ENCODE measurements at places on chromosomes 11 and 22.

DNA sequence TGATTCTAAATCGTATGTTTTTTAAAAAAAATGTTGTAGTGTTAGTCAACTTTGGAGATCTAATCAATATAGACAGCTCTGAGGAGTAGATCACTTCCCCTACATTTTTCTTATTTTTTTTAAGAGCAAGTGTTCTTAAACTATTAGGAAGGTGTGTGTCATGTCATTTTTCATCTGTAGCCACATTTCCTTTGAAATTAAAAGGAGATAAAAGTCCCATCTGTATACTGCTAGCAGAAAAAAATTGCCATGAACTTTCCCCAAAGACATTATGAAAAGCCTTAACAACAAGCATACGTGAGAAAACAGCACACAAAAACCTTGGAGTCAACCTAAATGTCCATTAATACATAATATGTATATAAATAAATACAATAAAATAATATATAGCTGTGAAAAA is 286.6 kb downstream of the ETS1 start:
- DNase-seq, result no peak

- DNase-seq, result no peak
Observed at GRCh38 chr11:134283461-134284230, 7.5 kb downstream of the GLB1L3 start.

- no peak for DNase-seq
Observed at GRCh38 chr11:11978792-11979487, 29.5 kb downstream of the DKK3 start.

DNA sequence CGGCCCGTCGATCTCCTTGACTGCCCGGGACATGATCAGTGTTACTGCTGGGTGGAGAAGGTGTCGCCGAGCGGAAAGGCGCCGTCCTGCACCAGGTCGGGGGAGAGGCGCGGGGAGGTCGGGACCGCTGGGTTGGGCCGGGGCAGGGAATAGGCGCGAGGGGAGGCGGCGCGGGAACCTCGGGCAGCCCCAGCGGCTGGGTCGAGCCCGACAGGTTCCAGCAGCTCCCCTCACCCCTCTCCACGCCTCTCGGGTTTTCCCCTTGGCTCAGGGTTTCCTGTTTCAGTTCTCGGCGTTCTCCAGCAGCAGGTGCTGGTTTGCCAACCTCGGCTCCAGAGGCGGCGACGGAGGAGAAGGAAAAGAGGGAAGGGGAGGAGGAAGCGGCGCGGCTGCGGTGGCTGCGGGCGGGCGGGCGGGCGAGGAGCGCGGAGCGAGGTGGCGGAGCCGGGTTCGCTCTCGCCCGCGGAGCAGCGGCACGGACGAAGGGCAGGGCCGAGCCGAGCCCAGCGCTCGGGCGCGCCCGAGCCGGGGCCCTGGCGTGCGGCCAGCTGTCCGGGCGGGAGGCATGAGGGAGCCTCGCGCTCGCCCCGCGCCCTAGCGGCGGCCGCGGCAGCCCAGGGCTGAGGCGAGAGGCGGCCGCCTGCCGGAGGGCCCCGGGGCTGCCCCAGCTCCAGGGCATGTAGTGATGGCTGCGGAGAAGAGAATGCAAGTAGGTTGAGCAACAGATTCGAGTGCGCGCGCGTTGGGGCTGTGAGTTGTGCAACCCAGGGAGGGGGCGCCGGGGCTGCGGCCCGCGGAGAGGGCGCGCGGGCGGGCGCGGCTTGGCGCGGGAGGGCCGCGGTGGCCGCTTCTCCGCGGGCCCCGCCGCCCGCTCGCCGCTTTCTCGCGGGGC is at the start of gene ZC3H12C:
Gene ZC3H12C, plus strand, starts transcription at position 878 of the 892 bp plus-strand sequence. CDS start 20 bp downstream, outside the sequence.
- DNase-seq, result no peak

- no peak for DNase-seq
Observed at GRCh38 chr11:109978895-109979294, 114.3 kb upstream of the ZC3H12C start.

DNA sequence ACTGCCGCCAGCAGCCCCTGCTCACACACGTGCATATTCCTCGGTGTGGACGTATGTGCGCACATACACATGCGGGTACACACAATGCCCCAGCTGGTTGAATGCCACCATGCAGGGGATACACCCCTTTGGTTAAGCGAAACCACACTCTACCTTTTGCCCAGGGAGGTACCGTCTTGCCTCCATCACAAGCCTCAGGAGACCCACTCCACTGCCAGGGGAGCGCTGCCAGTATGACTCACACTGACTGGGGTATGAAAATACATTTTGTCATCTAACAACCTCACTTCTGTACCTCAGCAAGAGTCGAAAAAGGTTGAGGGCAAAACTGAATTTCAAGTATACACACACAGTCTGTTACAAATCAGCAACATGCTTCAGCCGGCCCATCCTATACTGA is 39.4 kb downstream of the TMEM45B start:
- no peak for DNase-seq

DNA sequence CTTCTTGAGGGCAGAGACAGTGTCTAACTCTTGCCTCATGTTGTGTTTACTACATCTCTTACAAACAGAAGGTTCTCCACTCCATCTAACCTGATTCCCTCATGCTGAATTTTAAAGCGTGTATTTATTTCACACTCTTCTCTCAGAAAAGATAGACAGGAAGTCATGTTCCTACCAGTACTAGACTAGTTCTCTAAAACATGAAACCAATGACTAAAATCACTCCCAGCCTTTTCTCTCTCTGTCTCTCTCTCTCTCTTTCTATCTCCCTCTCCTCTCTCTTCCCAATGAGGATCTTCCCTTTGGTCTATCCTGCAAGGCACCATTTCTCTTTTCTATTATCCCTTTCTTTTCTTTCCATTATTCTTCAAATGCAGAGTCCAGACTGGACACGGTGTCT is 391.9 kb upstream of the CADM1 start:
- no peak for DNase-seq

DNA sequence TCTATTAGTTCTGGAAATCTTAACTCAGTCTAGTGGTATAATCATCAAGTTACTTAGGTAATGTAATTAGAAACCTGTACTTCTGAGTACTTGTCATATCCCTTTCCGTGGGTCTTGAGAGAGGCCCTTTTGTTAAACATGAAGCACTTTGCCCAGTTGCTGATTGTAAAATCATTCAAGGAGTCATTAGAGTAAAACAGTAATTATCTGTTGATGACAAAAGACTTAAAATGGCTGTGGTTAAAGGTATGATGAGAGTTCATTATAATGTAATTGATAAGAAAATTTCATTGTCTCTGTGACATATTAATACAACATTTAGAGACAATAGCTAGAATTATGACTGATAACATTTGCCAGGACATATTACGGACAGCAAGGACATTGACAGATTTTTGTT is 34.3 kb downstream of the PRR5L start:
- DNase-seq, result no peak

- no peak for DNase-seq
Observed at GRCh38 chr11:14117632-14118031, 155.1 kb downstream of the SPON1 start.

DNA sequence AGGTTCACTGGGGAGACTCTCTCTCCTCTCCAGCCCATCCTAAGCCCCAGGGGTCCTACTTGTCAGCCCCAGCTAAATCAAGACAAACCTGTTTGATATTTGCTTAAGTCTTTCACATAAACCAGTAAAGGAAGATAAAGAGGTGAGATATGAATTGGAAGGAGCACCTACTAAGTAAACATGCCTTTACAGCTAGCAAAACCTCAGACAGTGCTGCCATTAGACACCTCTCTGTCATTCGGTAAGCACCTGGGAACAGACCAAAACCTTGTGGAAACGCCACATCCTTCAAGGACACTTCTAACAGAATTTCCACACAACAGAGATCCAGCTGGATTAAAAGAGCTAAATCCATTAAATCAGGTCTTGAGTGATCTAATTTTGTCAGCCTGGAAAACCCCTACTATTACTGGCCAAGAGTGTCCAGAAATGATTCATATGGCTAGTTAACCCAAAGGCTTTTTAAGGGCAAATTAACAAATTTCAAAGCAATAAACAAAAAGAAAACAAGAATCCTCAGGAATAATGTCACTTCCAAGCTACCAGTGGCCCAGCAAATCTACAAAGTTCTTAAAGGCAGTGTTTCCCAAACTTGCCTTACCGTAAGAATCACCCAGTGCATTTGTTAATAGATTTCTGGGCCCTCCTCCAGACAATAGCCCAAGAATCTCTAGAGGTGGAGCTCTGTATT is 2.4 kb downstream of the VPS37C start:
- DNase-seq, result no peak

- no peak for DNase-seq
Observed at GRCh38 chr22:38631724-38632123, 24.5 kb downstream of the FAM227A start.

DNA sequence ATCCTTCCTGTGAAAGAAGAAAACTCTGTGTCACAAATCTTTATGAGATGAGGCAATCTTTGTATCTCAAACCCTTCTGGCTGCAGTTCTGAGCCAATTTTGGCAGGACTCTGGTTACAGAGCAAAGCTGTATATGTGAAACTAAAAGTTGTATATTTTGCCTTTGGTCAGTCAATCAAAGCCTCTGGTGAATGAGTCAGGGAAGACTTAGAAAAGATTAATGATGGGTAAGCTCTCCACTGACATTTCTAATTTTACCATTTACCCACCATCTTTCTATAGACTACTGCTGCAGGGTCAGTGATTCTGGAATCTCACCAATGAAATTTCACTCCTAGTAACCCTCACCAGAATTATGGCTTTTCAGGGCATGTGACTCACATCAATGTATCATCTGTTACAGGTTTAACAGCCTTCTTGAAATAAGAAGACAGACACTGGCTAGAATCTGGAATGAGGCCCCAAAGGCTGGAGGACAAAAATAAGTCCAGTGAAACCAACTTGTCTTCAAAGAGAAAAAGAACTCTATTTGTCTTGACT is 43.3 kb downstream of the USP35 start:
- DNase-seq, result no peak

DNA sequence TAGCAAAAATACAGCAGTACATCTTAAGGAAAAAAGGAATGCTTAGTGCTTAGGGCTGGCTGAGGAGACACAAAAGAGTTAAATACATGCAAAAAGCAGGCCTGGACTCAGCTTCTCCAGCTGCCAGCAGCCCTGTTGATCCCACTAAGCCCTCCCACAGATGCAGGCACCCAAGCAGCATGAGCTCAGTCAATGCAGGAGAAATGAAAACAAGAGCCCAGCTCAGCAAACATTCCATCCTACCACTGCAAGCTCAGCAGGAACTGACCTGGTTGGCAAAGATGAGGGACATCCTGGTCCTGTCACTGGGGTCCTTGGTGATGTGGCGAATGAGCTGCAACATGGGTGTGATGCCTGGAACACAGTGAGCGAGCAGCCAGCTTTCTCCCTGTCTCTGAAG is 5.8 kb downstream of the CYB5R2 start:
- DNase-seq, result no peak

GRCh38 chr11:73520353-73521061 is 77.4 kb downstream of the FAM168A start:
- no peak for DNase-seq

GRCh38 chr11:99277281-99277680 is 256.5 kb downstream of the CNTN5 start:
- no peak for DNase-seq

DNA sequence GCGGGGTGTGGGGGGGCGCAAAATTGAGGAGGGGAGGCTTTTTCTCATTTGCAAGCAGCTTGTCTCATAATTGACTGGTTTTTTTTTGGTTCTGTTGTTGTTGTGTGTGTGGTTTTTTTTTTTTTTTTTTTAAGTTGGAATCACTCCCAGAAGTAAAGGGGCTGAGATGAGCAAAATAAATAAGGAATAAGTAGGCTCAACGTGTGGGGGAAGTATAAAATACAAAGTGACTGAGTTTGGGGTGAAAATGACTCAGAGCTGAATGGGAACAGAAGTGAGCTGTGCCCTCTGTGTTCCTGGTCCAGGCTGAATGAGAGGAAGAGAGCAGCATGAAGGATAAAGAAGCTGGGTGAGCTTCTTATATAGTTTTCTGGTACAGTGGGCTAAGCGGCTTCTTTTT is 90.0 kb downstream of the GRIK4 start:
- no peak for DNase-seq

GRCh38 chr22:27310966-27311697 is 490.4 kb downstream of the MN1 start:
- DNase-seq, result no peak

Measured in stimulated activated CD8-positive, alpha-beta memory T cell treated with anti-CD3 and anti-CD28 coated beads, Interleukin-7, amount 100 ng/mL, for 4 hours (primary cell).